ENCODE measurements at places on chromosomes 3 and 15.

DNA sequence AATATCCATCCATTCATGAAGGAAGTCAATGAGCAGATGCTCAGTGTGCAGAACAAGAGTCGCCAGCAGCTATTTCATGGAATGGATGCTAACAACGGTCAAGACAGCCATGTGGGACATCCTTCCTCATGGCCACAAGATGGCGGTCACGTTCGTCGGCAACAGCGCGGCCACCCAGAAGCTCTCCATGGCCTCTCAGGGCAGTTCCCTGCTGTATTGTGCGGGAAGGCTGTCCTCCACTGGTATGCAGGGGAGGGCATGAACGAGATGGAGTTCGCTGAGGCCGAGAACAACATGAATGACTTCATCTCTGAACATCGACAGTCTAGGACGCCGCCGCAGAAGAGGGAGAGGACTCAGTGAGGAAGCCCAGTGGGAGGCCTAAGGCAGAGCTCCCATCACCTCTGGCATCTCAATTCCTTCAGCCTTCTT, 208.3 kb downstream of the TJP1 start:
- DNase-seq = peak; percentile 76

DNA sequence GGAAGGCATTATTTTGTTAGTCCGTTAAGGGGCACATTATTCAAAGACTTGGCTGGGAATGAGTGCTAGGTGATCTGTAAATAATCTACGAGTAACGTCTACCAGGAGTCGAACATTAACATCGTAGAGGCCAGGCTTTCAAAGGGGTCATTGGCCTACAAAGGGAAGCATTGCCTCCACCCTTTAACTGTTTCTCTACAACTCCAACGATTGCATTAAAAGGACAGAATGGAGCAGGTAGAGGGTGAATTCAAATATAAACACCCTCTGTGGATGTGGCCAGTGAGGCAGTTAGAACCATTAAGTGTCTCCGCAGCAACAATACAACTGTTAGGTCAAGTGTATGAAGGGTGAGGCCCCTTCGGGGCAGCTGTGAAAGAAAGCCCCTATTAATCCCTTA, 126.0 kb upstream of the LMOD3 start:
- no peak for DNase-seq

- DNase-seq = peak; percentile 100
Observed at GRCh38 chr15:38130740-38131498, 121.7 kb upstream of the SPRED1 start.

- DNase-seq = peak; percentile 15
Observed at GRCh38 chr3:53775834-53776251, 70.4 kb downstream of the CHDH start.

GRCh38 chr3:158269942-158270341, 160.1 kb downstream of the RSRC1 start:
- no peak for DNase-seq

DNA sequence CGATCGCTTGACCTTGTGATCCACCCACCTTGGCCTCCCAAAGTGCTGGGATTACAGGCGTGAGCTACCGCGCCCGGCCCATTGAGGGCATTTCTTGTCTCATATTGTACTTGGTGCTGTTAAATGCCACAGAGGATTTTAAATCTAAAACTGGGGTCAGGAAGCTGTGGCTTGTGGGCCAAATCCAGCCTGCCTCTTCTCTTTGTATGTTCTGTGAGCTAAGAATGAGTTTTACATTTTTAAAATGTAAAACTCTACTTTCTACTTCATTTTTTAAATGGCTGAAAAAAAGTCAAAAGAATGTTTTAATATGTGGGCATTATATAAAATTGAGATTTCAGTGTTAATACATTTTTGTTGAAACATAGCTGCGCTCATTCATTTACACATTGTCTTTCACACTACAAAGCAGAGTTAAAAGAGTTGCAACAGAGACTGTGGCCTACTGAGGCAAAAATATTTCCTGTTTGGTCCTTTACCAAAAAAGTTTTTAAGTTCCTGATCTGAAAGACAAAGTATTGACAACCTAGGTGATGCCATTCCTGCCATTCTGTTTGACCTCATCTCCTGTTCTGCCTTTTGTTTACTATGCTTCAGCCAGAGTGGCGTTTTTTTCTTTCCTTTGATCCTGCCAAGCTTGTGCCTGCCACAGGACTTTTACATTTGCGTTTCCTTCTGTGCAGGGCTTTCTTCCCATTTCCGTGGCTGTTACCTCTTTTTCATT, 50.4 kb downstream of the PDCD6IP start:
- DNase-seq = no peak

- DNase-seq = no peak
Observed at GRCh38 chr3:171279972-171280371, 180.2 kb downstream of the TNIK start.

GRCh38 chr3:42681361-42682038, 3.8 kb upstream of the KLHL40 start:
- DNase-seq = no peak

GRCh38 chr3:188082031-188082430, 71.9 kb upstream of the LPP start:
- DNase-seq = peak; percentile 28

DNA sequence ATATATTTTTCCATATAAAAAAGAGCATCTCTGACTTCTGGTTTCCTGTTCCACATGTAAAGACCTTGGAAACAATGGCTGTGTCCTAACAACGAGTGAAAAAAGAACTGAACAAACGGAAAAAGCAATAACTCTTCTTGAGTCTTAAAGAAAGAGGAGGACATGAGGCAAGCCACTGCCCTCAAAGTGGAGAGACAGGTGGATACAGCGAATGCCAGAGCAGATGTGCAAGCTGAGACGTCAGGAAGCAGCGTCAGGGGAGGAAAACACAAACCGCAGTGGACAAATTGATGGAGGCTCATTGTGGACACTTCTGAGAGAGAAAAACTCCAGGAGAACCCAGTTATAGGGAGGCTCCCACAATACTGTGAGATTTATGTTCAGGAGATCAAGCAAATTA, 208.0 kb upstream of the MME start:
- no peak for DNase-seq

DNA sequence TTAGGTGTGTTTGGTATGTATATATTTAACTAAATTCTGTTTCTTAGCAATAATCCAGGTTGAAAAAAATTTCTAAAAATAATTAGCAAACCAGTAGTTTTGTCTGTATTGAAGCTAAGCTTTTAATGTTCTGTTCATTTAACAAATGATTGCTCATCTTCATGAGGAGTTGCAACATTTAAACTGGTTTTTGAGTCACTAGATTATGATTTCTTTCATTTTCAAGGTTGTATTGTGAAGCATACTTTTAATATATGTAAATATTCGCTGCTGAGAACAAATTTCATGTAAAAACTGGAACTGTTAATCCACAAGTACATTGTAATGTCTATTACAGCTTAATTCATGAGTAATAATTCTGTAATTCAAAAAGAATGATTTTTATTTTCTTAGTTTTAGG, 192.7 kb downstream of the MBNL1 start:
- no peak for DNase-seq

DNA sequence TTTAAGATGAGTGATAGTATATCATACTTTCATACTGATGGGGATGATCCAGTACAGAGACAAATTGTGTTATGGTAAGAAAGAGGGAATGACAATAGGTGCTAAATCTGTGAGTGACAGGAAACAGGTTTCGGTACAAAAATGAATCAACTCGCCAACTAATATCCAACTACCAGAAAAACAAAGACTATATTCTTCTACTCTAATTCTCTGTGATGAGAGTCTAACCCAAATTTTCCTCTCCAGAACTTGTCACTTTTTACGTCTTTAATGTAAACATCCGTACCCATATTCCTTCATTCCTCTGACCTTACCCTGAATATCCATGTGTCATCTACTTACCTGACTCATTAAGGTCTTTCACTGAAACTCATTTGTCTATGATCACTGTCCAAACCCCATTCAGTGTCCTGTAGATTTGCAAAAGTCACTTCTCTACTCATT, 39.6 kb downstream of the SCAPER start:
- no peak for DNase-seq

All from RPMI7951 (cell line).